Small intestine (tissue), 16 donors: ENCODE measurements at places on chromosomes 12 and 14.
A peak's percentile ranks its signal among the peaks of the same experiment; 100 is the strongest.

- H3K27me3 ChIP-seq = no peaks in the 10 kb centered on the region
- H3K36me3 ChIP-seq = peaks cover 7% of the 10 kb centered on the region
- no peak overlapping the region for H3K27ac ChIP-seq
Observed at GRCh38 chr12:104310751-104311633, 7.5 kb downstream of the EID3 start.

GRCh38 chr12:130026608-130027176 lies 122.9 kb upstream of the TMEM132D start:
- H3K27ac ChIP-seq = no peak overlapping the region
- peak; percentile 32 for DNase-seq
- H3K4me3 ChIP-seq = no peak overlapping the region
- no peaks in the 10 kb centered on the region for H3K4me1 ChIP-seq
- no peaks in the 10 kb centered on the region for H3K36me3 ChIP-seq

GRCh38 chr12:13104409-13104808 lies 942 bp upstream of the GSG1 start:
- H3K4me3 ChIP-seq = no peak overlapping the region
- no peaks in the 10 kb centered on the region for H3K27me3 ChIP-seq
- no peak for DNase-seq

GRCh38 chr14:41498959-41499358 lies 107.7 kb upstream of the LRFN5 start:
- H3K27me3 ChIP-seq = no peaks in the 10 kb centered on the region
- no peak overlapping the region for H3K4me3 ChIP-seq
- no peaks in the 10 kb centered on the region for H3K36me3 ChIP-seq
- no peaks in the 10 kb centered on the region for H3K4me1 ChIP-seq

DNA sequence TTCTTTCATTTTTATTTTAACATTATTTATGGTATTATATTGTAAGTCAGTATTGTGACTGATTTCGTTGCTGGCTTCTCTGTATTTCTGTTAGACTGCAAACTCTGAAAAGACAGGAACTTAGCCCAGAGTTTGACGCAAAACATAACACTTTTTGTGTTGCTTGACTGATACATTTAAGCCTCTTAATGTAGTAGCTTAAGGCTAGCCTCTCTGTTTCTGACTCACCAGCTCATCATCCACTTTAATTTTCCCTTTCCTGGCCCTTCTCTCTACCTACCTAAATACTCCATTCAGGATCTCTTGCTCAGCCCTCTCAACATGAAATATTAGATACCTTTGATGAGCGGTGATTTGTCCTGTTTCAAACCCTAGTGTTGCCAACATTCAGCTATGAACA lies 420.6 kb downstream of the LRFN5 start:
- DNase-seq = no peak
- no peaks in the 10 kb centered on the region for H3K36me3 ChIP-seq
- no peak overlapping the region for H3K4me3 ChIP-seq
- no peaks in the 10 kb centered on the region for H3K27me3 ChIP-seq
- H3K27ac ChIP-seq = no peak overlapping the region

DNA sequence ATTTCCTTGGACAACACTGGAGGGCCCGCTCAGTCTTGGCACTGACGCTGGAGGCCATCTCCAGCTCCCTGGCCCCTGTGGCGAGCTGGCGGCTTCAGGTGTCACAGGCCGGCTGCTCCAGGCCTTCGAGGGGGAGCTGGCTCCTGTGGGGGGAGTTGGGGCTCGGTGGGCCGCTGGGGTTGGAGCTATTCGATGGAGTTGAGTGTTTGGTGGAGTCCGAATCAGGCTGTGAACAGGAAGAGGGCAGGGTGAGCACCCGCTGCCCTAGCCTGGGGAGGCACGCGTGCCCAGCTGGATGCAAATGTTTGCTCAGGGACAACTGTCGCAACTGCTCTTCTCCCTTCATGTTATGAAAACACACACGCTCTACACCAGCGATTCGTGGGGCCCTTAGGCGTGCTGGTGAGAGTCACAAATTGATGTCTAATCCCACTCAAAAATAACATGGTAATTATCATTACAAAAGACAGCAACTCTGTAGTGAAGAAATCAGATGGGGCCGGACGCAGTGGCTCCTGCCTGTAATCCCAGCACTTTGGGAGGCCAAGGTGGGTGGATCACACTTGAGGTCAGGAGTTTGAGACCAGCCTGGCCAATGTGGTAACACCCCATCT lies 11.3 kb downstream of the AMN start:
- H3K4me3 ChIP-seq = no peak overlapping the region
- peaks cover 14% of the 10 kb centered on the region for H3K36me3 ChIP-seq
- H3K27ac ChIP-seq = no peak overlapping the region

GRCh38 chr14:47790477-47790876 lies 115.1 kb upstream of the MDGA2 start:
- no peak overlapping the region for H3K27ac ChIP-seq
- no peak overlapping the region for H3K4me3 ChIP-seq
- H3K4me1 ChIP-seq = no peaks in the 10 kb centered on the region

DNA sequence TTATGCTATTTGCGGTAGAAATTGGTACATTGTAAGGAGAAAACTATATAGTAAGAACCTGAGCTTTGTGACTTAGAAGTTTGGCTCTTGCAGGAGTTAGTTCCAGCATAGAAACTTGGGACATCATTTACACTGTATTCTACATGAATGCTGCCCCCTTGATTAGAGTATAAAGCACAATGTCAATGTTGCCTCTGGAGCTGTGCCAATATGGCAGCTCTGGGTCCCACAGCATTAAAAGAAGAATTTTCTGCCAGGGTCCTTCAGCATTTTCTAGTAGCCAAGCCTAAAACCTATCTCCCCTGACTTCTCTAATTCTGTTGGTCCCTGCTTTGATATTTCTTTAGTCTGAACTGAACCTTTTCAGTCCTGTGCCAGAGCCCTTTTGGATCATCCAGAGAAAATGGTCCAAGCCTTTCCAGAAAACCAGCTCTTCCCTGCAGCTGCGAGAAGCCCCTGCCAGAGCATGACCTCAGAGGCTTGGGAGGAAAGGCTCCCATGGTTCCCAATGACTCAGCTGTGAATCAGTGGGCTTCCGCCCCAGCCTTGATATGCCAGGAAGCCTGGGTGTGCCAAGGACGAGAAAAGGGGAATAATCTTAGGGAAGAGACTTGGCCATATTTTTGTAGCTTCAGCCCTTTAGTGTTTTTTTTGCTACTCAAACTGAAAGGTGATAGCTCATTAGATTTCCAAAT lies 43.2 kb downstream of the PLEKHG7 start:
- H3K27me3 ChIP-seq = no peaks in the 10 kb centered on the region
- H3K4me1 ChIP-seq = no peaks in the 10 kb centered on the region
- no peak overlapping the region for H3K4me3 ChIP-seq
- peak overlapping the region; percentile 58 for H3K27ac ChIP-seq

- H3K27me3 ChIP-seq = no peaks in the 10 kb centered on the region
- DNase-seq = no peak
- no peaks in the 10 kb centered on the region for H3K36me3 ChIP-seq
- H3K4me3 ChIP-seq = no peak overlapping the region
- H3K4me1 ChIP-seq = no peaks in the 10 kb centered on the region
Observed at GRCh38 chr14:54738009-54738408, 164.6 kb downstream of the GCH1 start.

DNA sequence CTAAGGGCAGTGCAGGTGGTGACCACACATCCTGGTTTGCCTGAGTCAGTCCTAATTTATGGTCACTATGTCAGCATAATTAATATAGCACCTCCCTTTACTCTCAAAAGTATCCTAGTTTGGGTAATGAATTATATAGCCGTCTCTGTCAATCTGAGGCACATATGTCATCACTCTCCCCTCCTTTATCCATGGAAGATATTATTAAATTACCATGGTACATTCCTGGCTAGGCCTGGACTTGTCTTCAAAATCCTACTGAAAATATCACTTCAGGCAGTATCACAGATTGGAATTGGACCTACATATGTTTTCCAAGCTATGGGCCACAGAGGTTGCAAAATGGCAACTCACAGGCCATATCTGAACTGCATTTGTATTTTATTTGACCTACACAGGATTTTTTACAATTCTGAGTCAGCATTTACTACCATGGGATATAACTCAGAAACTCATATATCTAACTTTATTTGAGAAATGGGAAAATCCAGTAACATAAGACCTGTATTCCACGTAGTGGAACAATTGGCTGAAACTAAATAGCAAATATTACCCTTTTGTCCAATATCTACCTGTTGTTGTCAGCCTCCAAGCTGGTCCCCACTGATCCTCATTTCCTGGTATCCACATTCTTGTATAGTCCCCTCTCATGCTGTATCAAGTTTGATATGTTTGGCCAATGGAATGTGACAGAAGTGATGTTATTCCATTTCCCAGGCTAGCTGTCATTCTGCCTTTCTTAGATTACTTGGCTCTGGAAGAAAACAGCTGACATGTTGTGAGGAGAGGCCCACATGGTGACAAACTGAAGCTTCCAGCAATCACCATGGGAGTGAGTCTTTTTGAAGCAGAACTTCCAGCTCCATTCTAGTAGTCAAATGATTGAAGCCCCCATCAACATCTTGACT lies 102.5 kb upstream of the MDM1 start:
- no peaks in the 10 kb centered on the region for H3K36me3 ChIP-seq
- no peak for DNase-seq
- H3K27me3 ChIP-seq = no peaks in the 10 kb centered on the region
- H3K27ac ChIP-seq = no peak overlapping the region

- DNase-seq = no peak
- H3K4me3 ChIP-seq = no peak overlapping the region
- H3K27me3 ChIP-seq = no peaks in the 10 kb centered on the region
- H3K4me1 ChIP-seq = no peaks in the 10 kb centered on the region
- no peak overlapping the region for H3K27ac ChIP-seq
Observed at GRCh38 chr14:55188686-55189295, 2.6 kb downstream of the DLGAP5 start.

GRCh38 chr12:77685112-77685511 lies 145.6 kb upstream of the NAV3 start:
- H3K4me3 ChIP-seq = no peak overlapping the region
- no peaks in the 10 kb centered on the region for H3K27me3 ChIP-seq
- H3K36me3 ChIP-seq = no peaks in the 10 kb centered on the region
- H3K27ac ChIP-seq = no peak overlapping the region
- peak; percentile 72 for DNase-seq
- H3K4me1 ChIP-seq = no peaks in the 10 kb centered on the region

DNA sequence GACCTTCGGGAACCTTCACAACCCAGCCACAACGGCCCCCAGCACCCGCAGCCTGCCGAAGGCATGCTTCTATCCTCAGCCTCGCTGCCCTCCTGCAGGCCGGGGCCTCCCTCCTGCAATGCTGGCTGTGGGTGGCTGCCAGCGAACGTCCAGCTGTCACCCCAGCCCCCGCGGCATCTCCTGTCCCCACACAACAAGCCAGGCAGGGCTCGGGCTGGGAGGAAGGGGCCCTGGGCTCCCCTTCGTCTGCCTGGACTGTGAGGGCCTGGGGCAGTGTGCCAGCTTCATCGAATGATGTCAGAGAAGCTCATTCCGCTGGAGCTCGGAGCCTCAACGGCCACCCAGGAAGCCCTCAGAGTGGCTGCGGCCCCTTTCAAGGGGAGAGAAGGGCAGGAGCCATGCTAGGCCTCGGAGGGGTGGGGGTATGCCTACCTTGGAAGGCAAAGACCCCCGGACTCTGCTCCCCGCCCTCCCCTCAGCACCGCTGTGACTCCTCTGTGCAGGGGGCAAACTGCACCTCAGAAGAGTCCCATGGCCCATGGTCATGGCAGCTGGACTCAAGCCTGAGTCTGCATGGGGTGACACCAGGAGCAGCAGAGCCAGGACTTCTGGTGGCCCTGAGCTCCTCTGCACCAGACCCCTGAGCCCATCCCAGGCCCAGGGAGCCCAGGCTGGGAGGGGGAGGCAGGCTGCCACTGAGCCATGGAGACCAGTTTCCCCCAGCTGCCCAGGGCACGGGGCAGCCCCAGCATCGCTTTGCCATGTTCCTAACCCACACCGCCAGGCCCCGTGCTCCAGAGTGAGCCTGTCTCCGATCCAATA lies 24.7 kb upstream of the C14orf180 start:
- DNase-seq = peak; percentile 28
- no peak overlapping the region for H3K27ac ChIP-seq
- H3K4me3 ChIP-seq = no peak overlapping the region
- H3K27me3 ChIP-seq = no peaks in the 10 kb centered on the region
- H3K4me1 ChIP-seq = no peaks in the 10 kb centered on the region

DNA sequence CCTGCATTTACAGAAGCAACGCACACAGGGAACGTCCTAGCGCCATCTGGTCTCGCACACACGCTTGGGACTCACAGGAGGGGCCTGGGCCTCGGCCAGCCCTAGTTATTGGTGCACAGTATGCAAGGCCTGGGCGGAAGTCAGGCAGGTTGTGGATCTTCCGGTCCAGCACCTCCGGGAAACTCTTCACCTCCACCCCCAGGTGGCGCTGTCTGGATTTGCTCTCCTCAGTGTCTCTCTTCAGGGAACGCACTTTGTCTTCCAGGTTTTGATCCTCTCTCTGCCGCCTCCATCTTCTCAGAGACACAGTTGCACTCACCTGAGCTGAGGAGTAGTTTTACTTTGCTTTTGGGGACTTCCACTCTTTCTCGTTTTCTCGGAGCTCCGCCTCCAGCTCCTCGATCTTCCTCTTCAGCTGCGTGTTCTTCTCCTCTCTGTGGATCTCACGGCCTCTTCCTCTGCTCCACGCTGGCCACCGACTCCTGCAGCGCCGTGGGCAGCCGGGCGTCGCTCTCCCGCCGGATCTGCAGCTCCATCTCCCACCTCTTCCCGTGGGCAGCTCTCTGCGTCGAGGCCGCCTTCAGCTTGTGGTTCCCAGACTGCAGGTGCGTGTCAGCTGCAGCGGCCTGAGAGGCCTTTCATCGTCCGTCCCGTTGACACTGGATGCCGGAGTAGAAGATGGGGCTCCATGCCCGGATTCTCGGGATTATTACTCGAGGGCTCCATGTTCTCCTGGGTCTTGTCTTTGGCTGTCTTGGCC lies 933.8 kb downstream of the TMEM121 start:
- no peak overlapping the region for H3K27ac ChIP-seq
- no peak overlapping the region for H3K4me3 ChIP-seq
- DNase-seq = peak; percentile 33
- H3K36me3 ChIP-seq = no peaks in the 10 kb centered on the region
- no peaks in the 10 kb centered on the region for H3K4me1 ChIP-seq
- H3K27me3 ChIP-seq = no peaks in the 10 kb centered on the region

- no peak overlapping the region for H3K27ac ChIP-seq
- no peaks in the 10 kb centered on the region for H3K36me3 ChIP-seq
- H3K27me3 ChIP-seq = no peaks in the 10 kb centered on the region
- peaks cover 22% of the 10 kb centered on the region for H3K4me1 ChIP-seq
- DNase-seq = no peak
Observed at GRCh38 chr12:95976416-95976832, 19.7 kb downstream of the HAL start.

DNA sequence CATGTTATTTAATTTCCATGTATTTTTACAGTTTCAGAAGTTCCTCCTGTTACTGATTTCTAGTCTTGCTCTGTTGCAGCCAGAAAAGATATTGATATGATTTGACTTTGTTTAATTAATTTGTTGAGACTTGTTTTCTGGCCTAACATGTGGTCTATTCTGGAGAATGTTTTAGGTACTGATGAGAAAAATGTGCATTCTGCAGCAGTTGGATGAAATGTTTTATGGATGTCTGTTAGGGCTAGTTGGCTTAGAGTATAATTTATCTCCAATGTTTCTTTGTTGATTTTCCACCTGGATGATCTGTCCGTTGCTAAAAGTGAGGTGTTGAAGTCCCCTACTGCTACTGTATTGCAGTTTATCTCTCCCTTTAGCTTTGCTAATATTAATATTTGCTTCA lies 54.4 kb downstream of the GPR137C start:
- no peaks in the 10 kb centered on the region for H3K36me3 ChIP-seq
- no peak for DNase-seq
- H3K4me1 ChIP-seq = no peaks in the 10 kb centered on the region
- H3K4me3 ChIP-seq = no peak overlapping the region
- no peak overlapping the region for H3K27ac ChIP-seq

GRCh38 chr12:6044082-6044481 lies 80.4 kb downstream of the VWF start:
- no peaks in the 10 kb centered on the region for H3K36me3 ChIP-seq
- no peaks in the 10 kb centered on the region for H3K27me3 ChIP-seq
- peaks cover under 1% of the 10 kb centered on the region for H3K4me1 ChIP-seq
